Bone marrow (tissue), 2 donors: ENCODE measurements at places on chromosomes 5 and 9.

DNA sequence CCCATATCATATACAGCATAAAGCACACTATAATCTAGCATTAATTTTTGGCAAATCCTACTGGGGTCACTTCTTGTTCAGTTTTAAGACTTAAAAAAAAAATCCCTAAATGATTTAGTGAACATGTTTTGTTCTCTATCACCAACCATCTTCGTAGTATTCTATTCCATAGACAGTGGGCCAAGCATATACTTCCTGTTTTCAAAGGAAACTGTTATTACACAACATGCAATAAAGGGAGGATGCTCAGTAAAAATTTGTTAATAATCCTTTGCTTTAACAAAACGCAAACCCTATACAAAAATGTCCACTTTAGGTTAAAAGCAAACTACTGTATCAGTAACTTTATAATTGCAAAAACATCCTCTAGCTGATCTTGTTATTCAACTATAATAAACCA, 13.0 kb downstream of the CCNH start:
- DNase-seq: no peak

DNA sequence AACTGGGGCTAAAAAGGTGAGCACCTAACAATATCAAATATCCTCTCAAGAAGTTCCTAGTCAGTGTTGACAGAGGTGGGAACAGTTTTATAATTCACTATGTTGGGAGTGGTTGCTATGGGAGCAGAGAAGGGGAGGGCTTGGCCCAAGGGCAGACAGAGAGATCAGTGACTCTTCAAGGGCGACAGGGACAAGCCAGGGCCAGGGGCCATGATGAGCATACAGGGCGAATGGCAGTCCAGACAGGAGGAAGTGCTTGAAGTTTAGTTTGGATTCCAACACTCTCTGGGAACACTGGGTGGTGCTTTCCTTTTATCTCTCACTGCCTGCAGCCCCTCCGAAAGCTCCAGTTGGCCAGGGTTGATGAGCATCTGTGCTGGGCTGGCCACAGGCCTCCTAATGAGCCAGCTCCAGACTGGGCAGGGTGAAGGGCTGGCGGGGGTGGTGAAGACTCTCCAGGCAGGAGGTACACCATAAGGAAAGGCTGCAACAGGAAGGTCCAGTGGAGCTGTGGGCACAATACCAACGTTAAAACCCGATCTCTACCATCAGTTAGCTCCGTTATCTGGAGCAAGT, 111.3 kb downstream of the TMEM174 start:
- DNase-seq: no peak

DNA sequence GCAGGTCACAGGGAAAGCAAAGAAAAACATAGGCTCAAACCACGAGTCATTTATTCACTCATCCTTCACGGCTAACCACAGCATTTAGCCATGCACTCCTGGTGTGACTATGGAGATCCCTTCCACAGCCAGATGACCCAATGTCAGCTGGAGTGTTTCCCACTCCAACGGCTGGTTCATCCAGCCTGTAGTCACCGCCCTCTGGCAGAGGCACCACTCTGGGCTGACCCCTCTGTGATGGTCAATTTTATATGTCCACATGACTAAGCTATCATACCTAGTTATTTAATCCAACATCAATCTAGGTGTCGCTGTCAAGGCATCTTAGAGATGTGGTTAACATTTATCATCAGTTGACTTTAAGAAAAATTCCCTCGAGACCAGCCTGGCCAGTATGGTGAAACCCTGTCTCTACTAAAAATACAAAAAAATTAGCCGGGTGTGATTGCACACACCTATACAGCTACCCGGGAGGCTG, 9.5 kb upstream of the PHF19 start:
- DNase-seq: no peak

DNA sequence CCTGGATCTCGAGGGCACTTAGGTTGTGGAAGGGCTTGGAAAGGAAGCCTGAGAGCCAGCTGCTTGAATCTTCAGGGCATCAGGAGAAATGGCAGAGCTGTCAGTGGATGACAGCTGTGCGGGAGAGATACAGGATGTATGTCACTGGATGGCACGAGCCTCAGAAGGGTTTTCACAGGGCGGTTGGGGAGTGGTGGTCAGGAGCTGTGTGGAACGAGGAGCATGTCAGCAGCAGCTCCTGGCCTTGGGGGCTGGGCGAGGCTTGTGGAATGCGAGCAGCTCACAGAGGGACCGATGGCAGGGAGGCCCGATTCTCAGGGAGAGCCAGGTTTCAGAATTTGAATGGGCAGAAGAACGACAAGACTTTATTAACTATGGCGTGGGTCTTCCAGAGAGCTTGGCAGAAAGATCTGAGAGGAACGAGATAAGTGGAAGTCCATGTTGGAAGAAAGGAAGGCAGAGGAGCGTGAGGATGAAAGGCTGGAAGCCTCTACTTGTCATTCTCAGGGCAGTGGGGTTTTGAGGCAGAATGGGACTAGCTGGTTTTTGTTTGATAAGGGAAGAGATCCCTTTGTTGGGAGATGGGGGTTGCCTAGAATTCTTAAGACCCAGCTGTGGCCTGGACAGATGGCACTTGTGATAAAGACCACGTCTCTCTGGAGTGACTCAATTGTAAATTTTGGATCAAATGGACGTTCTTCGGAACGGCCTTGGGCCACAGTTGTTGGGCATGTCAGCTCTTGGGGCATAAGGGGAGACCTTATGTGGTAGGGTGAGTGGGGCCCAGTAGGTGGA, 60.3 kb downstream of the SNX30 start:
- no peak for DNase-seq

GRCh38 chr9:7103771-7104170, 346.0 kb downstream of the KDM4C start:
- DNase-seq: no peak

- DNase-seq: peak; percentile 48
Measured at GRCh38 chr5:14628346-14628745, 36.2 kb upstream of the OTULIN start.

DNA sequence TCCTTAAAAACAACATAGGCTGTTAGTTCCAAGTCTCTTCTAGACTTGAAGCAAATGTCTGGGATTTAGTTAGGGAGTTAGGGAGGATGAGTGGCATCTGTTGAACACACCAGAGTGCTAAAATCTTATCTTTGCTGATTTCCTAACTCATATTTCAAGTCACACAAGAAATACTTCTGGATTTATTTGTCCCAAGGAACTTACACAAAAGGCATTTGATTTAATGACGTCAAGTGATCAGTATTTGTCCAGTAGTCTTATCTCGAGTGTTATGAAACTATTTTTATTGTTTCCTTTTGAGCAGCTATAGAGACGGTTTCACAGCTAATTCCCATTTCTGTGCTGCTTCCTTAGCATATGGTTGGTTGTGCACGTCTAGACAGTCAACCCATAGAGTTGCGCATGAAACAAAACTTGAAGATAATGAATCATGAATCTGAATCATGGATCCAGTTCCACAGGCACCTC, 140.5 kb upstream of the TUT7 start:
- DNase-seq: no peak

- no peak for DNase-seq
Measured at GRCh38 chr9:42388846-42389245, 205.4 kb downstream of the SPATA31A6 start.

DNA sequence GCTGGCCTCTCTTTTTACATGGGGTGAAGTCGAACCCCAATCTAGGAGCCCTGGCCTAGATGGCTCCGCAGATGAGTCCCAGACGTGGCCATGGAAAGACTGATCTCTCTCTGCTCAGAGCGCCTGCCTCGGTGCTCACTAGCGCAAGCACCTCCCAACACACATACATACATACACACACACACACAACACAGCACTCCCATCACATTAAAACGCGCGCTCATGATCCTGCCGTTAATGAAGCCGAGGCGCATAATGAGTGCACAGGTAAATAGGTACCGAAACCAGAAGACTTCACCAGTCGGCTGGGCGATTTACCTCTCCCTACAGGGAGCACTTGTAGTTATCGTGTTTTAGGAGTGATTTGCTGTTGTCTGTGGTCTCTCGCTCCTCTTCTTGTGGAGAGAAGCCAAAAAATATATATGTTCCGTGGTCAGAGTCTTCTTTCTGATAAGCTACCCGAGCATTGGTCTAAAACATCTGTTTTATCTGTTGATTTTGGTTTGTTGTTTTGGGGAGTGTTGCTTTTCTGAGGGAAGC, 207.7 kb downstream of the MEF2C start:
- no peak for DNase-seq

GRCh38 chr5:170480260-170480659, 23.6 kb upstream of the KCNIP1 start:
- no peak for DNase-seq

- DNase-seq: no peak
Measured at GRCh38 chr9:72658703-72659102, 137.3 kb downstream of the TMC1 start.

DNA sequence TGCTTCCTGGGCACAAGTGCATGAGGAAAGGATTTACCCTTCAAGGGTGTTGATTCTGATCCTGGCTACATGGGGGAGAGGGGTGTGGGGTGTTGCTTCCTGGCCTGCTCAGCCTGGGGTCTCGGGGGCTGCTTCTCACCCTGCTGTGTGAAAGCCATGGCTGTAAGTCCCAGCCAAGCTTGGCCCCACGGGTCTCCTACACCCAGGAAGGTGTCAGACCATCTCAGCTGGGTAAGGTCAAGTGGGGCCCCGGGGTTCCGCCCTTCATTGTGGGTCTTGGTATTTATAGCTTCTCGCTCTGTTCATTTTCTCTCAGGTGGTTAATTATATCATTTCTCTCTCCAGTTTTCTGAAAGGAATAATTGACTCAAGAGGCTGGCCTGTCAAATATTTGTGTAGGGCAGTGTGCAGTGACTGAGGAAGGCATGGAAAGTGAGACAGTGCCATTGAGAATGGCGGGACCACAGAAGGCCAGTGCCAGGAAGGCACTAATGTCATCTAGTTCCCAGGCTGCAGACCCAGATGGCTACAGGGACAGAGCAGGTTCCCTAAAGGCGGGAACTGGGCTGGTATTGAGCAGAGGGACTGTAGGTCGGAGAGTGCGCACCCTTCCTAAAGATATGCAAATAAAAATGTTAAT, 126.0 kb downstream of the FOXD1 start:
- DNase-seq: no peak

DNA sequence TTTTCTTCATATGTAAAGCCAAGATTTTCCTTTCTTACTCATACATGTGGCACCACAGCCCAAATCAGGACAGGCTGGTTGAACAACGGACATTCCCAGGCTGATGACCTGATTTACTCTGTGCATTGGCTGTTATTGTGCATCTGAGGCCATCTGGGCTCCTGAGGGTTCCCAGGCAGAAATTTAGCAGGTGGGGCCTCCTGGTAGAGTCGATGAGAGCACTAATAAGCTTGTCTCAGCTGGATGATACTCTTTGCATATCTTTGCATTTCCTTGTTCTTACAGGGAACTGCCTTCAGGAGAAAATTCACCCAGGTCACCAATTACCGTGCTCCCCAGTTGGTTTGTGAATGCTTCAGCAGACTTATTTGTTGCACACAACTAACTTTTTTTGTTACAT, 605.1 kb downstream of the ELAVL2 start:
- DNase-seq: no peak

GRCh38 chr5:56507351-56507930, 274.3 kb upstream of the ANKRD55 start:
- no peak for DNase-seq

DNA sequence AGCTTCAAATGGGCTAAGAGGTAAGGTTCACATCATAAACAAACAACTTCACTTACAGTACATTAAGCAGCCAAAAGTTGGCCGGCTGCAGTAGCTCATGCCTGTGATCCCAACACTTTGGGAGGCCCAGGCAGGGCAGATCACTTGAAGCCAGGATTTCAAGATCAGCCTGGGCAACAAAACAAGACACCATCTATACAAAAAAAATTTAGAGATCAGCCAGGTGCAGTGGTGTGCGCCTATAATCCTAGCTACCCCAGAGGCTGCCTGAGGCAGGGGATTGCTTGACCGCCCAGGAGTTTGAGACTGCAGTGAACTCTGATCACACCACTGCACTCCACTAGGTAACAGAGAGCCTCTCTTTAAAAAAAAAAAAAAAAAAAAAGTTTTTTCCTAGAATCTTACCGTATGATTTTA, 16.9 kb downstream of the UBTD2 start:
- DNase-seq: no peak

- no peak for DNase-seq
Measured at GRCh38 chr5:1673042-1673677, 126.5 kb downstream of the MRPL36 start.

DNA sequence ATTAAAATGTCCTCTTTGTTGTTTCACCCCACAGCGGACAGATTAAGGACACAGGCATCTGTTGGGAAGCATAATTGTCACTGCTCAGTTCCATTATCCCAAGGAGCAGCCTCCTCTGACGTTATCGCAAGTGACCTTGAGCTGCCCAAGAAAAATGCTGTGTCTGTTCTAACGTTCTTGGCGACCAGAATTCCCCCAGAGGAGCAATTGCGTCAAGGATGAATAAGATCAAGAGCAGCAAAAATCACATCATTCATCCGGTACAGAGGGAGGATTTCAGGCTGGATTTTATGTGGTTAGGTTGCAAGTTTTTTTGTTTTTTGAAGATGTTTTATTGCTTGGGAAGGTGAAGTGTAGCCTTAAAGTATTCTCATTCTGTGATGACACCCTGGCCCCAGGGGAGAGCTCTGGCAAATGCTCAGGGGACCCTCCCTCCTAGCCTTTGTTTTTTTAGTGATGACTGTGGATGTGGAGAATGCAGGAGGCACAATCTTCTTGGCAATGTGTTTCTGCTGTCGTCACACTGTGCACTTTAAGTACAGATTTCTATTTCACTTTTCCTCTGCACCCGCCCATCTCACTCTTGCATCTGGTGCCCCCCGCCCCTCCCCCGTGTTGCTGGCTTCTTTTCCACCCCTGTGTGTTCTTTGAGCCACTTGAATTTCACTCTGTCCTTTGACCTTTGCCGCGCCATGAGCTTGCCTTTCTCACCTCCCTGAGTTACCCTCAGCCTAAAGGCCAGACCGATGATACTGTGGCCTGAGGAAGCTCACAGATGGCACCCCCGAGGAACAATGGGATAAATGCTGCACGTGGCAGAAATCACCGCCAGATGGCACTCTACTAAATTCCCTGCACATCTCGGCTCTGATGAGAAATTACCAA, 308.5 kb downstream of the RAB3C start:
- peak; percentile 4 for DNase-seq

DNA sequence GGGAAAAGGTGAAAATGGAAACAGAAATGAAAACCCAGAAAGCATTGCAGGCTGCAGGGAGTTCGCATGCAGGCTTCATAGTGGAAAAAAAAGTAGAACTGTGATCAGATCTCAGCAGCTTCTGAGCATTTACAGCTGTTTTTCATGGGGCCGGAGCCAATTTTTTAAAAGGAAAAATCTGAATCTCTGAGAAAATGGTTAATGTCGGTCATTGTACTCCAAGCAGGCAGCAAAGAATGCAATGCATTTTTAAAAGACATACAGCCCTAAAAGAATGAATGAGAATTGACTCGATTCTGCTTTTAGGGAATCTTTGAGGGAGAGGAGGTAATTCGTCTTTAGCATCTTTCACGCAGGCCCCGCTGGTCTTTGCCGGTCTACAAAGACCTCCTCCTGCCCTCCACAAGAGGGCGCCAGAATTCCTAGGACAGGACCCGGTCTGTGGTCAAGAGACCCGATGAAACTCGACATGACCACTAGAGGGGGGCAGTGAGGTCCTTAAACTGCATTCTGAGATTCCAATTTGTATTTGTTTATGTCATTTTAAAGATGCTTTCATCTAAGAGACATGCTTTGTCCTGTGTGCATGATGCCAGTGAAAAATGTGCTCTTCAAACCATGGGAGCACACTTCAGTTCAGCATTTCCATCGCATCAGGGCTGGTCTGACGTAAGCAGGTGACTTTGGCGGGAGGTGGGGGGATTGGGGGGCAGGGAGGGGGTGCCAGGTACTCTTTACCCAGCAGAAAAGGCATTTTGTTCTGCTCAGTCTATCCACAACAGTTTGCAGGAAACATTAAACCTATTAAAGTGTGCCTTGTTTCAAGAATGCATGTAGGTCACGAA, 43.7 kb upstream of the TMEM252 start:
- DNase-seq: peak; percentile 81
